ENCODE measurements at places on chromosomes 2 and 18.

DNA sequence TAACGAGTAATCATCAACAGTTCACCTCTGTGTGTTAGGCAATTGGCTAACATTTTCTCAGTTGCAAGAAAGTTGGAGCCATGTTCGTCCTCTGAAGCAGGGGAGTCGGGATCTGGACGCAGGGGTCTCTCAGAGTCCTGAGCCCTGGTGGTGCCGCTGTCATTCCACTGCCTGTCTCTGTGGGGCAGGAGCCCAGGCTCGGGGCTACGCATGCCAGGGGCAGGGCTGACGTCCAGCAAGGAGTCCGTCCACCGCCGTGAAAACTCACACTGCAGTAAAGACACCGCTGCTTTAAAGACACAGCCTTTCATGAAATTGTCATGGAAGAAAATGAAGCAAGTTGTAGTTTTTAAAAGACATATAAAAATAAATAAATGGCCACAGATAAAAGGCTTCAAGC is 571.1 kb upstream of the SOX11 start:
- no peaks in the 10 kb centered on the region for H3K27me3 ChIP-seq
- DNase-seq = no peak
- H3K4me1 ChIP-seq = no peaks in the 10 kb centered on the region
- H3K27ac ChIP-seq = no peak overlapping the region
- no peak overlapping the region for H3K4me3 ChIP-seq

- H3K36me3 ChIP-seq = no peaks in the 10 kb centered on the region
- no peaks in the 10 kb centered on the region for H3K4me1 ChIP-seq
- H3K27me3 ChIP-seq = no peaks in the 10 kb centered on the region
- no peak for DNase-seq
- no peak overlapping the region for H3K27ac ChIP-seq
- H3K4me3 ChIP-seq = no peak overlapping the region
Measured at GRCh38 chr2:23028106-23028505, 356.9 kb upstream of the KLHL29 start.

DNA sequence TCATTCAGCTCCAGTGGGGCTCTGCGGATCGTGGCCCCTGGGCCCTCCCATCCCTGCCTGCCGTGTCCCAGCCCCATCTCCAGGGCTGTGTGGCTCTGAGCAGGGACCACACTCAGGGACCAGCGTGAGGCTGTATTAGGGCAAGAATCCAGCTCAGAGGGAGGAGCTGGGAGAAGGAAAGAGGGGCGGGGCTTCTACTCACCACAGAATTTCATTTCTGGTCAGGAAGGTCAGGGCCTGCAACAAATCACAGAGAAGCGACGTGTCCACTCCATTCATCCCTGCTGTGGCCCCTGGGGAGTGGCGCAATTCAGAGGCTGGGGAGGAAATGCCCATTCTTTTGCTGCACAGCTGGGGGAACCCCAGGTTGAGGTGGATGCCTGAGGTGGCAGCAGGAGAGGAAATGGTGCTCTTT is 828 bp downstream of the CIB4 start:
- peaks cover 40% of the 10 kb centered on the region for H3K27me3 ChIP-seq
- H3K4me1 ChIP-seq = no peaks in the 10 kb centered on the region
- no peak overlapping the region for H3K27ac ChIP-seq
- H3K4me3 ChIP-seq = no peak overlapping the region
- no peaks in the 10 kb centered on the region for H3K36me3 ChIP-seq

DNA sequence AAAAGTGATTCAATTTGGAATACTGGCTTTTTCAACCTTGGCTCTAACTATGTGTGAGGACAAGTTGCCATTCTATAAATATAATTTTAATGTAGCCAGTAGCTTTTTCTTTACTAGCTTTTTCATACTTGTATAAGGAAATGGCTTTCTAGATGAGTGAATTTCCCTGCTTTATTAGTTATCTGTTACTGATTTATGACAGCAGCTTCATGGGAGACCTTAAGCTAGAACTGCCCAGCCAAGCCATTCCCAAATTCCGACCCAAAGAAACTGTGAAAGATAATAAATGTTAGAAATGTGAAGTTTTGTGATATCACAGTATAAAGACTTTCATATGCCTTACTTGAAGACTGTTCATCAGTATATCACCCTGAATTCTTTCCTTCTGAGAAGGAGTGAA is 32.3 kb downstream of the BABAM2 start:
- peaks cover 15% of the 10 kb centered on the region for H3K36me3 ChIP-seq
- H3K27ac ChIP-seq = no peak overlapping the region
- no peak overlapping the region for H3K4me3 ChIP-seq
- H3K27me3 ChIP-seq = no peaks in the 10 kb centered on the region

- H3K27ac ChIP-seq = no peak overlapping the region
- H3K36me3 ChIP-seq = no peaks in the 10 kb centered on the region
- H3K27me3 ChIP-seq = peaks cover 39% of the 10 kb centered on the region
- no peak overlapping the region for H3K4me3 ChIP-seq
- H3K4me1 ChIP-seq = peaks cover 4% of the 10 kb centered on the region
- no peak for DNase-seq
Measured at GRCh38 chr2:27756544-27757498, 14.7 kb upstream of the MRPL33 start.

DNA sequence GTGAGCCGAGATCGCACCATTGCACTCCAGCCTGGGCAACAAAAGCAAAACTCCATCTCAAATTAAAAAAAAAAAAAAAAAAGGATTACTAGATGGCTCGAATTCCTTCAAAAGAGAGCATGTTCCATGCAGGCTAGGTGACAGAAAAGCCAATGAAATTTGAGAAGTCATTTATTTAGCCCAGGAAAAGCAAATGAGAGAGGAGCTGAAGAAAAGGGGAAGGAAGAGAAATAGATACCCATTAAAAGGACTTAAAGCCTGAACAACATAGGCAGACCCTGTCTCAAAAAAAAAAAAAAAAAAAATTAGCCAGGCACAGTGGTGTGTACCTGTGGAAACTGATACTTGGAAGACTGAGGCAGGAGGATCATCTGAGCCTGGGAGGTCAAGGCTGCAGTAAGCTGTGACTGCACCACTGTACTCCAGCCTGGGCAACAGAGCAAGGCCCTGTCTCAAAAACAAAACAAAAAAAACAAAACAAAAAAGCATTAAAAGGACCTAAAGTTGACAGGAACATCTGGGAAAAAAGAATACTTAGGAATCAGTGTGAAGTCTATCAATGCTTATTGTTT is 11.1 kb downstream of the SEPTIN10 start:
- H3K27me3 ChIP-seq = peaks cover 10% of the 10 kb centered on the region
- no peak for DNase-seq
- no peak overlapping the region for H3K27ac ChIP-seq

DNA sequence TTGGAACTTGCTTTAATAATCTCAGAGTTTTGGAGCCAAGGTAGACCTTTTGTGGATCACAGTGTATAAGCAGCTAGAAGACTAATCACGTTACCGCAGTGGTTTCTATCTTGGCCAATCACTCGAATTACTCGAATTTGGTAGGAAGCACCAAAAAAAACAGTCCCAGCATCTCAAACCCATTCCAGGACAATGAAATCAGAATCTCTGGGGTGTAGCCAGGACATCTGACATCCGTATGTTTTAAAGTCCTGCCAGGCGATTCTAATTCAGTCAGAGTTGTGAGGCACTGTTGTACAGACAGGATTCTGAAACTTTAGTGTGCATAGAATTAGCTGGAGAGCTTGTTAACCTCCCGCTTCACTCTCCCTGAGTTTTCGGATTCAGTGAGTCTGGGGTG is 30.8 kb downstream of the GRHL1 start:
- peaks cover 49% of the 10 kb centered on the region for H3K27me3 ChIP-seq
- no peak overlapping the region for H3K27ac ChIP-seq
- DNase-seq = no peak

DNA sequence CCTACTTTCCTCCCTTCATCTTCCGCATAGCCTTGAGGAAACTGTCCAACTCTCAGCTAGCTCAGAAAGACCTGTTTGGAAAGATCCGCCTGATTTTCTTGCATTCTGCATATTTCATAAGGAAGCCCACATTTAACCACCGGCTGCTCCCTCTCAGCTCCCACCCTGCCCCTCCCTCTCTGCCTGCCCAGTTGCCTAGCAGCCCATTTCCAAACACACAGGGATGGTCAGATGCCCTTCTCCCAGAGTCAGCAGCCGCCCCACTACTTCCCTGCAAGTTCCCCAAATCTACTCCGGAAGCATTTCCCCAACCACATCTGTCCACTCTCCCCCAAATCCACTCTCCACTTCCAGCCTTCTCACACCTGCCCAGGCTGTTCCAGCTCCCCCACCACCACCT is 96.0 kb downstream of the TNS1 start:
- no peaks in the 10 kb centered on the region for H3K36me3 ChIP-seq
- H3K27me3 ChIP-seq = peaks cover 63% of the 10 kb centered on the region
- no peak overlapping the region for H3K27ac ChIP-seq
- H3K4me3 ChIP-seq = no peak overlapping the region
- DNase-seq = no peak

DNA sequence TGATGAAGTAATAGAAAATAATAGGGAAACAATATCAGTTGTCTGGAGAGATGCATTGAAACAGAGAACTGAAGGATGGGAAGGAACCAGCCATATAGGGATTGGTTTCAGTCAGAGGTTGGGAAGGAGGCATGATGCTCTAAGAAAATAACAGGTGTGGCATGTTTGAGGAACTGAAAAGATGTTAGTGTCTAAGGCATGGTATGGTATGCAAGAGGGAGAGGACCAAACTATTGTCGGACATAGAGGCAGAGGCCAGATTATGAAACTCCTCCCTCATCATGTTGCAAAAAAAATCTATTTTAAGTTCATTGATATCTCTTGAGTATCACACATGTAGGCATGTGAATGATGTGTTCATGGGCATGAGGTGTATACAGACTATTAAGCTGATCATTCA is 48.9 kb upstream of the EMILIN2 start:
- peaks cover 60% of the 10 kb centered on the region for H3K36me3 ChIP-seq
- no peak overlapping the region for H3K4me3 ChIP-seq
- no peaks in the 10 kb centered on the region for H3K4me1 ChIP-seq
- H3K27ac ChIP-seq = no peak overlapping the region
- DNase-seq = no peak

DNA sequence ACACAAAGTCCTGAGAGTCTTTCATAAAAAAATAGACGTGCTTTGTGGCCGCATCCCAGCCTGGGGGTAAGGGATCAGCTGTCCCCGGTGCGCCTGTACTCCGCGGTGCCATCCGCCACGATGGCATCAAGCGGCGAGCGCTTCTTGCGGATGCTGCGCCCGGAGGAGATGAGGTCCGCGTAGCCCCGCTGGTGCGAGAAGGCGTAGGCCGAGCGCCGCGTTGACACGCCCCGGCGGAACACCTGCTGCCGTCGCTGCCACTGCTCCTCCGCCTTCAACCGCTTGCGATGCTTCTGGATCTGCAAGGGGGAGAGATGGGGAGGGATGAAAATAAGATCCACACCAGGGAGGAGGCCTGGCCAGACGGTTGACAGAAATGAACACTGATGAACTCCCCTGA is 26.8 kb upstream of the NARS1 start:
- H3K4me1 ChIP-seq = no peaks in the 10 kb centered on the region
- no peak overlapping the region for H3K27ac ChIP-seq
- no peak for DNase-seq
- no peaks in the 10 kb centered on the region for H3K27me3 ChIP-seq
- peaks cover 2% of the 10 kb centered on the region for H3K36me3 ChIP-seq

- H3K27ac ChIP-seq = peak overlapping the region; percentile 88
- H3K27me3 ChIP-seq = peaks cover 27% of the 10 kb centered on the region
- H3K36me3 ChIP-seq = no peaks in the 10 kb centered on the region
- peak overlapping the region; percentile 4 for H3K4me3 ChIP-seq
Measured at GRCh38 chr18:46623541-46623940, 33.5 kb downstream of the LOXHD1 start.
